ENCODE measurements at places on chromosomes 2 and 18.

- DNase-seq: no peak
Measured at GRCh38 chr2:10655499-10656225, 34.1 kb downstream of the NOL10 start.

DNA sequence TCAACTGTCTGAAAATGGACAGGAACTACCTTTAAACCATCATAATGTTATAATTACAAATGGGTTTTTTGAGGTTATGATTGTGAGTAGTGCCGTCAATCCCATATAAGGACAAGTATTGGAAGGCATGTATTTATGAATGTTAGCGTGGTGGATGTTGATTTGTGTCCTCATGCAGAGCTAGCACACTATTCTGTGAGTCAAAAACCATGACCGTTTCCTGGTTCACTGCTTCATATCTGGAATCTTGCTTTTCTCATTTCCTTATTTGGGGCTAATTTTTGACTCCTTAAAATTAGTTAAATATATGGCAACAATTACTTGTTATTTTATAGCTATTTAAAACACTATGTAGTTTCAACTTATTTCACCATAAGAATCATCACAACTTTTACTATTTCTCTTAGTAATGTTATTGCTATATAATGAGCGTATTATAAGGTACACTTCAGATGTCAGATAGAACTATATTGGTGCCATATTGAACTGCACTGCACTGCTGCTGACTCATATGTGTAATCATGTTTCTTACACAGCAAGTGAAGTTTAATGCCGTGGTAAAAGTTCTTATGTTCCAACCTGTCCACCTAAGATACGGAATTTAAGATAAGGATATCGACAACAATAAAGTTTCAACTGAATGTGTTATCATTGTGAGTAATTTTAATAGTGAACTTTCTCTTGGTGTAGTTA, 192.8 kb downstream of the PTGR3 start:
- no peak for DNase-seq

DNA sequence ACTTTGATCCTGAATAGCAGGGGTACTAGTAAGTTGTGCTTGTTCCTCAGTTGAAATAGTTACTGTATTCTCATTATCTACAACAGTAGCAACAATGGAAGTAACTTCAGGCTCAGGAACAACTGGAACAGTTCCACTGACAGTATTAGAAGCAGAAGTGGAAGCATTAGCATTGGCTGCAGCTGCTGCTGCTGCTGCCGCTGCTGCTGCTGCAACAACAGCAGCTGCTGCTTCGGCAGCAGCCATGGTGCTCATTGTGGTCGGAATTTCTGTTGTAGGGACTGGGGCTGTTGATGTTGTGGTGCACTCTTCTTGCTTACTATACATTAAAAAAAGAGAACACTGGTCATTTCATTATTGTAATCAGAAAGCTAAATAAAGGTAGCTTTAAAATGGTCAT, 40.8 kb downstream of the PRPF40A start:
- no peak for DNase-seq

- DNase-seq: no peak
Measured at GRCh38 chr2:17793296-17793695, 23.0 kb upstream of the MSGN1 start.

DNA sequence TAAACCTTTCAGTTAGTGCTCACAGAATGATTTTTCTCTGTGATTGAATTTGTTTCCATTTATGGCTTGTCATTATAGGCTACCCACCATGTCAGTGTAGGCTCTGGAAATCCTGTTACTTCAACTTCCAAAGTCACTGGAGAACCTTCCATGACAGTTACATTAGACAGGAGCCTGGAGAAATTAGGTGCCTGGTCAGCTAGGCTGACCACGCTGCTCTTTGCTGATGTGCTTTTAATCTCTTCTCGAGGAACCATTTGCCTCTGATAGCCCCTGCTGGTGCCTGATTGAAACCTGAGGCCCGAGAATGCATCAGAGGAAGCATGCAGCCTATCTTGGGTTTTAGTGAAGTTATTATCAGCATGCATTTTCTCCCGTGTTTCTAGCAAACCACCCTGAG, 29.6 kb upstream of the TTN start:
- no peak for DNase-seq

GRCh38 chr2:30527859-30528258, 80.8 kb downstream of the LCLAT1 start:
- DNase-seq: no peak

DNA sequence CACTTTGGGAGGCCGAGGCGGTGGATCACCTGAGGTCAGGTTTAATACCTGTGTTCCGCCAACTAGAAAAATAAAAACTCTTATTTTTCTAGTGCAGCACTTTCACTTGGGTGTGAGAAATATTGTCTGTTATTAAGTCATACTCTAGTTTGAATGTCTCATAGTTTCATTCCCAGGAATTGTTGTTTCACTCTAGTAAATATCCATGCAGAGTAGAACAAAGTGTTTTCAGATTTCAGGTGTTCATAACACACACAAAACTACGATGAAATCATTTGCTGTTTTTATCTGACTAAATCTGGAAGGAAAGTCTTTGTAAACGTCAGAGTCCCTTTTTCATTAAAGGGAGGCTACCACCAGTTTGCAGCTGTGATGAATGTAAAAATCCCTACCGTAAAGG, 4.0 kb downstream of the FAM117B start:
- no peak for DNase-seq

GRCh38 chr2:240572141-240573031, 4.1 kb downstream of the RNPEPL1 start:
- DNase-seq: no peak

DNA sequence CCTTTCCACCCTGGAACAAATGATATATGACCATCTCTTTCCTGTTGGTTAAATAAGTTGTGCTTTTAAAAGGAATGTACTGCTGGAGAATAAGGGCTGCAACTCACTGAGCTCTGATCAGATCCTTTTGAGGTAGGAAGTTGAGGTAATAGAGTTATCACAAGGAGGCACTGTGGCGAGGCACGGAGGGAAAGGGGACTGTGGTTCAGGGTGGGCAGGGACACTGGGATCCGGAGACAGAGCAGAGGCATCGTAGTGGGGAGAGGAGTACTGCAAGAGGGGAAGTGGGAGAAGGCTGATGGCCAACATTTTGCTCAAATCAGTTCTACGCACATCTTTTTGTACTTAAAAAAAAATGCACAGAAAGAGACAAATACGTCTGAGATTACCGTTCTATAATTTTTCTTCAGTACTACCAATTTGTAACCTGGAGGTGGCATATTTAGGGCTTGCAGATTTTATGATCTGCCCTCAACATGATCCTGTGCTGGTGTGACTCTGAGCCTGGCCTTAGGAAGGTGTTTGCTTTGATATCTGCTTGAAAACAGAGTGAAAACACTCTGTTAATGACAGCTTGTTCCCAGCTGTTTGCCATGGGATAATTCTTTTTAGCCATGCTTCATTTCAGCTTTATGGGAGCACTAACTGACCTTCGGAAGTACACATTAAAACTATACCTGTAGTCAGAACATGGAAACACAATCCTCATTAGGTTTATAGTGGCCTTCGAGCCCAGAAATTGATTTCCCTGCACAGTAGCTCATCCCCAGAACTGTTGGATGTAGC, 168.1 kb downstream of the KCNE4 start:
- DNase-seq: no peak

DNA sequence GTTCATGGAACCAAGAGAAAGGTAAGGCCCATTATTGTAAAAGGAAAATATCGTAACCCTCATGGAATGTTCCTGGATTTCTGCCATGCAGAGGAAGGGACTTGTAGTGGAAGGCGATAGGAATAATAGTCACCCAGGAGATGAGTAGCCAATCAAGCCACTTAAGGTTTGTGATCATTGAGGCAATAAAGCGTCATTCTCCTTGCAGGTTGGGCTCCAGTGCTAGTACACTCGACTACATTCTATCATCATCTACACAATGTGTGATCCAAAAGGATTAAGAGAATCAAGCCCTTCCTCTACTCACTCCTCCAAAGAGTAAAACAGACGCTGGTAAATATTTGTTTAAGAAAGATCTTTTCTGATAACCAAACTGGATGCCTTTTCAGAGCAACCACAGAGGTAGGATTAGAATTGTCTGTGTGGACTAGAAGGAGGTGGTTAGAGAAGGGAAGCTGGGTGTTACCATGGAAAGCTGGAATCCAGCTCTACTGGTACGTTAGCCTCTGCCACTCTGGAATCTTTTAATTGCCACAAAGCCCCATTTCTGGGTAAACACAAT, 245.7 kb downstream of the IKZF2 start:
- DNase-seq: no peak

All from stimulated activated naive CD8-positive, alpha-beta T cell treated with anti-CD3 and anti-CD28 coated beads, Interleukin-15, amount 100 ng/mL, for 72 hours (primary cell).